ENCODE measurements at places on chromosomes 16 and 17.
A peak's percentile ranks its signal among the peaks of the same experiment; 100 is the strongest.

DNA sequence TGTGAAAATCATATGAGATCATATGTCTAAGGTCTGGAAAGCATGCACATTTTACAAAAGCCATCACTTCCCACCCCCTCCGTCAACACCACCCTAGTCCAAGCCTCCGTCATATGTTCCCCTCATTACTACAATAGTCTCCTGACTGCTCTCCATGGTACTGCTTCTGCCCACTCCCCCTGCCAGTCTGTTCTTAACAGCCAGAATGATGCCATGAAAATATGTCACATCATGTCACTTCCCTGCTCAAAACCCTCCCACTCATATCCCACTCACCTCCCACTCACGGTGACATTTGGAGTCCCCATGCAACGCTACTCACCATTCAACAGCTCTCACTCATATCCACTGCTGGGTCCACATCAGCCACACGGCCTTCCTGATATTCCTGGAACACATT is 432.3 kb downstream of the XYLT1 start:
- peak; percentile 10 for DNase-seq

DNA sequence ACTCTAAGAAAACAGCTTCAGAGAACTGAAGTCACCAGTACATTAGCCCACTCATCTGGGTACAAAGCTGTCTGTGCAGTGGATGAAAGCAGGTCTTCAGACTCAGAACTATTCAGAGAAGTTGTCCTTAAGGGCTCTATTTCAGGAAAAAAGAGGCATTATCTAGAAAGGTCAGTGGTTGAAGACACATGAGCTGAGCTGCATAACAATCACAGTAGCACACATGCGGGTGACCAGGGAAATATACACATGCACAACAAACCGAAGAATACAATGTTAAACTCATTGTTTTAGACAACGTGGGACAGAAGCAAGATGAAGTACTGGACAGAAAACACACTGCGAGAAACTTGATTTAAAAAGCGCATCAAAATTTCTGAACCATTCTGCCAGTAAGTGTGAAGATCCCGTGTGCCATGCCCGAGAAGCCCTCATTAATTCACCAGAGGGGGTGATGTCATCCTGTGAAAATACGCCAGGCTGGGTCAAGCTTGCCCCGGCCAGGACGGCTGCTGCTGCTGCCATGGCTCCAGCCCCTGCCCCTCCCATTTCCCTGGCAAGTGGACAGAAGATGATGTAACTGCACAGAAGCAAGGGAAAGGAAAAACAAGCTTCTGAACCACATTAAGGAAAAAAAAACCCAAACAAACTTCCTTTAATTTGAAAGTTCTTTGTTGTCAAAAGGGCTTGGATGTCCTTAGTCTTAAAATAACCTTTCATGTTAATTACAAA is 10.1 kb downstream of the DYNC1LI2 start:
- DNase-seq: peak; percentile 92

DNA sequence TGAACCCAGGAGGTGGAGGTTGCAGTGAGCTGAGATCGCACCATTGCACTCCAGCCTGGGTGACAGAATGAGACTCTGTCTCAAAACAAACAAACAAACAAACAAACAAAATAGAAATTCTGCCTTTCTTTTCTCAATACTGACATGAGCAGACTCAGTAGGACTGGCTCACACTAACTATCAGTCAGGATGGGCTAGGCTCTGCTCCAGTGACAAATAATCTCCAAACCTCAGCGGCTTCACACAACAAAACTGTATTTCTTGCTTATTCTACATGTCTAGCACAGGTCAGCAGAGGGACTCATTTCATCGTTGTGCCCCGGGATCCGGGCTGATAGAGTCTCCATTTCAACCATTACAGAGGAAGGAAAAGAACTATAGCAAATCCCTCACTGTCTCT is 26.5 kb upstream of the N4BP1 start:
- DNase-seq: no peak

- DNase-seq: peak; percentile 94
Measured at GRCh38 chr16:67968400-67969253, at the start of gene SLC12A4. SLC12A4 (minus strand) TSS chr16:67968637; CDS start chr16:67968553, 84 bp downstream.

DNA sequence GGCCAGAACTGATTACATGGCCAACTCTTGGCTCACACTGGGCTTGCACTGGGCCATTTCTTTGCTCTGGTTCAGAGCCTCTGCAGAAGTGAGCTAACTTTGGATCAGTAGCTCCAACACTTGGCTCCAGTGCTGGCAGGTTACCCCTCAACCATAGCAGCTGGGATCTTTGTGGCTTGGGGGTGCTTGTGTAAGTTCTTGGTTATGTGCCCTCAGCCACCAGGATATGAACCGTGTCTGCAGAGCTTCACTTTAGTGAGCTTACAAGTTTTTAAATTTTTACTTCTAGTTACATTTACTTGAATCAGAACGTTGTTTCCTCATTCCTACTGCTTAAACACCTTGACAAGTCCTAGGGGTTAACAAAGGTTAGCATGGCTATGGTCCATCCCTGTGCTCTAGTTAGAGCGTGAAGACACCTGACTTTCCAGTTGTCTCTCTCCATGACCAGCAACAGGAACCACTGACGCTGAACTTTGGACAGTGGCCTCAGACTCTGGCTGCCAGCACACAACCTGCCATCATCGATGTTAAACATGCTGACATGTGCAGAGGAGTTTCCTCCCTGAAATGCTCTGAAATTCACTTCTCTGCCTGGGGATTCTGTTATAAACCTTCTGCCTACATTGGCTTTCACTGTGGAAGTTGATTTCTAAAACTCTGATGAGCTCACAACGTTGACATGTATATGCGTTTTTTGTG is 4.1 kb downstream of the PDF start:
- no peak for DNase-seq

DNA sequence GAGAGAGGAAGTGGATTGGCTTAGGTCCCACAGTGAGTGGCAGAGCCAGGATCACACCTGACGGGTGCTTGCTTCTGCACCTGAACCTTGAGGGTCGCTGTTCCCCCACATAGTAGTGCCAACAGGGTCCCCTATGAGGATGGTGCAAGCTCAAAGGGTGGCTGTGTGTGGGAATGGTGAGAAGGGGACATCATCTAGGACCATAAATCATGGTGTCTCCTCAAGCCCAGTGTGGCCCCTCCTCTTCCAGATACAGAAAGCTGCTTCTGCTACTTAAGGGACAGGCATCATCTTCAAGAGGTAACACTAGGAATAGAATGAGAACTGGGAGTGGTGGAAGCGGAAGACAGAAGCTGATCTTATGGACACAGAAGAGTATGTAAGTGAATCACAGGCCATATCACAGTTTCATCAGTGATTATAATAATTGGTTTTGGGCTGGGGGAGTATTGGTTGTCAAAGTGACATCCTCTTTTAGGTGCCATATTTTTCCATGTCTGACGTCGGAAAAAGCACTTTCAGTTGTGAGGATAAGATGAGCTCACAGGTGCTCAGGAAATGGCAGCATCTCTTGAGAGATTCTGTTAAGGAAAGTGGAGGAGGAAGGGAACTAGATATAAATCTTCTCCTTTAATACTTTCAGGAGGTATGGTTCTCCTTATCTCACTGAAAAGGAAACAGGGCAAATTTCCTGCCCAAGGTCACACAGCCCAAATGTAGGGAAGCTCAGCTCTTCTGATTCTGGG is 83.2 kb upstream of the HNF1B start:
- no peak for DNase-seq

GRCh38 chr17:2070241-2071023 is 15.5 kb downstream of the HIC1 start:
- DNase-seq: no peak

GRCh38 chr16:84881702-84882521 is 62.1 kb downstream of the CRISPLD2 start:
- DNase-seq: peak; percentile 48

GRCh38 chr16:73213732-73214455 is 166.0 kb upstream of the ZFHX3 start:
- no peak for DNase-seq

DNA sequence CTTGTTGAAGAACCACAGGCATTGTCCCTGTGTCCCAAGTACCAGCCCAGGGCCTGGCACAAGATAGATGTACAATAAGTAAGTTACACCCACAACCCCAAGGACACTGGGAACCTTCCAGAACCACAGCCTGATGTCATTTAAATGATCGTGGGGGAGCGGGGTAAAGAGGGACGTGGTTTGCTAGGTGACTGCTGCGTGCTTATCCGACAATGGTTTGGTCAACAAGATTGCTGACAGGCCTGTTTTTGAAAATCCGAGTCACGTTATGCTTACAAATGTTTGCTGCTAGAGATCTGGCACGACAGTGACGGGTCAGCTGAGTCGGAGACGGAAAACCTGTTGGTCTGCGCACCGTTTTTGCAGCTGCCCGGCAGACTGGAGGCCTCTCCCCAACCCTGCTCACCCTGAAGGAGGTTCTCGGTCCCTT is 22.8 kb downstream of the COTL1 start:
- peak; percentile 38 for DNase-seq

DNA sequence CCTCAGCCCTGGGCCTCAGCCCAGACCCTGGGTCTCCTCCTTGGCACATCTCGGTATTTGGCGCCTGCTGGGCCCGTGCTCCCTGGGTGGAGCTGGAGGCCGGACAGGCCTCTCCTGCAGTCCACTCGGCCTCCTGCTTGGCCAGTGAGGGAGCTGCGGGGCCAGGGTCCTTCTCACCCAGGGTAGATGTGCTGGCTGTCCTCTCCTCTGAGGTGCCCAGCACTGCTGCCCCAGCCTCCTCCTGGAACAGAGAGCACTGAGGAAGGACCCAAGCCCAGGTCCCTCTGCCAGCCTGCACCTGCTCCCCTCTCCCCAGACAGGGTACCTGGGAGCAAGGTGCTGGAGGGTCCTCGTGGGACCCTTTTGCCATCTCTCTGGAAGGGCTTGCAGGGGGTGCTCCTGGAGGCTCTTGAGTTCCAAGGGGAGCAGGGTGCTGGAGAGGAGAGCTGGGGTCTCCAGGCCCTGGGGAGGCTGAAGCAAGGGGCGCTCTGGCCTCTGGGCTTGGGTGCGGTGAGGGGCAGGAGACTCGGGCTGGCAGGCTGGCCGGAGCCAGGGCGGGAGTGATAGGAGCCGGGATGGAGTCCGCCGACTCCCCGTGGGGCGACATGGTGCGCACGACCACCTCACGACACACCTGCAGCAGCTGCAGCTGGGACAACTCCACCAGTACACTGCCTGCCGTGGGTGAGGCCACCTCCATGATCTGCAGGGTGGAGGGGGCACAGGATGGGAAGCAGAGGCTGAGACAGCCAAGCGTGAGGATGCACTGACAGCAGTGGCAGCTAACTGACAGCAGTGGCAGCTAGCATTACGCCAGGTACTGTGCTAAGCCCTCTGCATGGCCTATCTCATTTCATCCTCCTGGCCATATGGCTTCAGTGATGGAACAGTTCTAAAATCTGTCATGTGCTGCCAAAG is 17.8 kb downstream of the TSPOAP1 start:
- DNase-seq: no peak

GRCh38 chr17:58802188-58802587 is 46.5 kb downstream of the PPM1E start:
- no peak for DNase-seq

- DNase-seq: no peak
Measured at GRCh38 chr16:9441012-9441411, 349.6 kb downstream of the HAPSTR1 start.

Measured in suppressor macrophage treated with lipopolysaccharide for 1 hour (primary cell).